Head of caudate nucleus (tissue), 42 donors: ENCODE measurements at places on chromosomes 1 and 21.

- DNase-seq = no peak
Observed at GRCh38 chr1:81032973-81033425, 767.7 kb upstream of the ADGRL2 start.

GRCh38 chr1:153680120-153680403, 1.6 kb downstream of the NPR1 start:
- DNase-seq = no peak

- DNase-seq = no peak
Observed at GRCh38 chr1:13723810-13724209, 23.8 kb downstream of the PRDM2 start.

DNA sequence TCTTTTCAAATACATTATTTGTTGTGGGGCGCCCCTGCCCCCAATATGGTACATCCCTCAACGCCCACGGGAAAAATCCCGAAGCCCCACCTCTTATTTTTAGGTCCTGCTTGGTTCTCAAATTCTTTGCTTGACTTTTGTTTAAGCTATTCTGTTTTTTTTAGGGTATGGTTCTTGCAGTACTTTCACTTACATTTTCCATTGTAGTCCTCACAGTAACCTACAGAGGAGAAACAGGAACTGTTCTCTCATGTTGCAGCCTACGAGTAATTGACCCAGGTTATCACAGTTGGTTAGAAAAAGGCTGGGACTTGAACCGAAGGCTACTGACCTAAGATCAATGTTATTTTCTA, 697 bp upstream of the C21orf91 start:
- no peak for DNase-seq

DNA sequence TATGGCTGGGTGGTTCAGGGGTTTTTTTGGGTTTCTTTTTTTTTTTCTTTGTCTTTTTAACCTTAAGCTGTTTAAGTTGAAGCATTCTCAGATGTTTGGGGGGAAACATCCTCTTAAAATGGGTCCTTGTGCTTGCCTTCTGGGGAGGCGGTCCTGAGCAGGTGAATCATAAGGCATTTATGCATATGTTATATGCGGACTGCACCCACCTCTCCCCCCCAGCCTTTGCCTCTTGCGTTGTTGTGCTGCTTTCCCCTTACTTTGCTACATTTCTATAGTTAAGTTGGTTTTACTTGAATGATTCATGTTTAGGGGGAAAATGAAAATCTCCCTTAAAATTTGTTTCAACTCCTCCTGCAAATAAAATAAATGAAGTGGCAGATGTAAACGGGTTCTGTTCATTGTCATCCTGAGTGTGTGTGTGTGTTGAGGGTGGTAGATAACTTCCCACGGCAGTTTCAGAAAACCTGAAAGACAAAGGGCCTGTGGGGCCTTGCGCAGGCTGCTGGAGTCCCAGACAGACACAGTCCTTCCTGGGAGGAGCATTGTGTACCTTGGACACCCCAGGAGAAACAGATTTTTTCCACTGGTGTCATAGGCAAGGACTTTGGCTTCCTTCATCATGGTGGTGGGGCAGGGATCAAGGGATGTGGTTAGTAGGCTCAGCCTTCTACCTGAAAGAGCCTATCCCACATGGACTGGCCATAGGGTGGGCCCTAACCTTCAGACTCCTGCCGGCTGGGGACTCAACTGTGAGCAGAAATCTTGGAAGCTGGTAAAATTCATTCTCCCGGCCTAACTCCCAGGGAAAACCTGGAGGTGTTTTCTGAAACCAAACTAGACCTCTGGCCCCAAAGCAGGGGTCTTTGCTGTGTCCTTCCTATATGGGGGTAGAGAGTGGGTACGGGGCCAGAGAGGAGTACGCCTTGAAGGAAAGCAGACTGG, 926 bp upstream of the SH3D21 start:
- no peak for DNase-seq

DNA sequence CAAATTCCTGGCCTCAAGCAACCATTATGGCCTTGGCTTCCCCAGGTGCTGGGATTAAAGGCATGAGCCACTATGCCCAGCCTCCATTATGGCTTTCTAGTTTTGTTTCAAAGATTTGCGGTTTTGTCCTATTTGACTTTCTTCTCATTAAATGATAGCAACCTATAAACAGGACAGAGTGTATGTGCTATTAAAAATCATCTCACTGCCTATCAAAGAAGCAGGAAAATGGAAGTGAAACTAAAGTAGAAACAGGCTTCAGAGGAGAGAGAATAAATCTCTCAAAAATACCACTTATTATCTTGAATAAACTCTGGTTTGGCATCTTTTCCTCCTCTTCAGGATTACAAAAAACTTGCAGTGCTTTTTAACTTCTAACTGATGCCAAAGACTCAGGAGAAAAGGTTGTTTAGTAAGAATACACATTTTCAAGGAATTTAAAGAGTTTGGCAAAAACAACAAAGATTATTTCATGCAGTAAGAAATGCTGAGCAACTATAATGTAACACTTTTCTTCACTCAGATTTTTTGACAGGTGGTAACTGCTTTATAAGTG, 28.7 kb downstream of the ACBD3 start:
- DNase-seq = no peak

DNA sequence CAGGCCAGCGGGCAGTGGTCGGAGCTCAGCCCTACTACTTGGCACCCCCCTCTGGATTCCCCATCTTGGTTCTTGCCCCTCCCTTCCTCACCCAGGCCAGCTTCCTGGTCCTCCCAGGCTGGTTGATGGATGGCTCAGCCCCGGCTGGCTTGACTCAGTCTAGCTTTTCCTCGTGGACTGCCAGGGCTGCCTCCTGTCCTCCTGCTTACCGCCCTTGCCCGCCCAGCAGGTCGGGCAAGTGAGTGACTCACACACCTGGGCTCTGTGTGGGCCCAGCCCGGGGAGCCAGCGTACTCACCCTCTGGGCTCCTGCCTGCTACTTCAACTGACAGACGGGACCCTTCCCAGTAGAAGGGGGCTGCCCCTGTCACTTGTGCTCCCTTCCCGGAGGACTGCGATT, 19.5 kb upstream of the ARHGEF10L start:
- DNase-seq = no peak

- no peak for DNase-seq
Observed at GRCh38 chr1:232992227-232992626, 41.8 kb downstream of the NTPCR start.

GRCh38 chr1:226029568-226030225, 30.6 kb upstream of the SDE2 start:
- no peak for DNase-seq

GRCh38 chr1:44442791-44443190, 37.7 kb downstream of the RNF220 start:
- no peak for DNase-seq

DNA sequence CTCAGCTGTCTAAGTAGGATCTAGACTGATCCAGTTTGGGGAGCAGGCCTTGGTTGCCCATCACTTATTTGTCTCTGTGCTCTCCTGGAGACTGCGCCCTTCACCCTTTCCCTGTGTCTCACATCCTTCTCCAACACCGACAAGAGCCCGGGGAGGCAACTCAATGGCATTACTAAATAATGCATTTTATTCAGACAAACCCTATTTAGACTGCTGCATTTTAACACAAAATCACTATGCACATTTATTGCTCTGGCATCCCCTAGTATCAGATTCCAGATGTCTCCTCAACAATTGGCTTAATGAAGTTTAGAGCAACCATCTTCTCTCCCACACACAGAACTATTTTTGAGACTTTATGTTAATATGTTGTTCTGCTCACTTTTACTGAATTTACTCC, 436.4 kb upstream of the CHRM3 start:
- no peak for DNase-seq

- DNase-seq = peak; percentile 62
Observed at GRCh38 chr1:154404984-154405746, at the start of gene IL6R. Gene IL6R, plus strand, starts transcription at chr1:154405343. Its CDS starts 287 bp downstream, at chr1:154405630.

DNA sequence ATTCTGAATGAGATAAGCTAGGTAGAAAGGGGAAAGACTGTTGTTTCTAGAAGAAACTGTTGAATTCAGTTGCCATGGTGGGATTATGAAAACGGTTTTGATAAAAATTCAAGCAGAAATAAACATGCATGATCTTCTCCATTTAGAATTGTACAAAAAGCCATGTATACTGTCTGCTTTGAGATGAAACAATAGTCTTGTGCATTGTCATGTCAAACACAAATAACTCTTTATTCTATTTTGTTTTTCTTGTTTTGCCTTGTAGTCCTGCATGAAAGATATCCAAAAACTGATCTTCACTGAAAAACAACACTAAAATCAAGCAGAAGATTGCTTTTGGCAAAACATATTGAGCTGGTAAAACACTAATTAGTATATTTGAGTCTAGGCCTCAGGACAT, 659.9 kb downstream of the LTN1 start:
- DNase-seq = no peak

GRCh38 chr1:95325349-95325748, 91.3 kb downstream of the RWDD3 start:
- no peak for DNase-seq

DNA sequence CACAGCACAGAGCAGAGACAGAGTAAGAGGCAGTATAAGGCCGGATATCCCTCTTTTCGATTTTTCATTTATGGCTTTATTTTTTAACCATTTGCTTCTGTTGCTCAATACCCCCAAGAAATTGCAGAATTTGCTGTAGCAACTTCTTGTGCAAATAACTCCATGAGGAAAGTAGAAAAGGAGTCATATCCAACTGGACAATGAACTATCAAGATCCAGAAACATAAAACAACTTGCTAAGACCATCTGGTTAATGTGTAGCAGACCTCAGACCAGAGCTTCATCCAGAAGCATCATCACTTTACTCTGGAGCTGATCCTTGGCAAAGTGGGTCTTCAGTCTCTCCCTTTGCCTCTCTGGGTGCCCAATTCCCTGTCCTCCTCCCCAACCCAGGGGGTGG, 45.9 kb downstream of the ZNF697 start:
- no peak for DNase-seq

- no peak for DNase-seq
Observed at GRCh38 chr21:33994373-33994772, 78.8 kb upstream of the ATP5PO start.

- no peak for DNase-seq
Observed at GRCh38 chr1:20183616-20184271, 2.2 kb upstream of the UBXN10 start.

- peak; percentile 73 for DNase-seq
Observed at GRCh38 chr1:183920651-183921050, 115.7 kb downstream of the RGL1 start.

- no peak for DNase-seq
Observed at GRCh38 chr1:173414136-173414535, 63.0 kb upstream of the PRDX6 start.

- no peak for DNase-seq
Observed at GRCh38 chr21:43902441-43902840, 37.4 kb downstream of the AGPAT3 start.

DNA sequence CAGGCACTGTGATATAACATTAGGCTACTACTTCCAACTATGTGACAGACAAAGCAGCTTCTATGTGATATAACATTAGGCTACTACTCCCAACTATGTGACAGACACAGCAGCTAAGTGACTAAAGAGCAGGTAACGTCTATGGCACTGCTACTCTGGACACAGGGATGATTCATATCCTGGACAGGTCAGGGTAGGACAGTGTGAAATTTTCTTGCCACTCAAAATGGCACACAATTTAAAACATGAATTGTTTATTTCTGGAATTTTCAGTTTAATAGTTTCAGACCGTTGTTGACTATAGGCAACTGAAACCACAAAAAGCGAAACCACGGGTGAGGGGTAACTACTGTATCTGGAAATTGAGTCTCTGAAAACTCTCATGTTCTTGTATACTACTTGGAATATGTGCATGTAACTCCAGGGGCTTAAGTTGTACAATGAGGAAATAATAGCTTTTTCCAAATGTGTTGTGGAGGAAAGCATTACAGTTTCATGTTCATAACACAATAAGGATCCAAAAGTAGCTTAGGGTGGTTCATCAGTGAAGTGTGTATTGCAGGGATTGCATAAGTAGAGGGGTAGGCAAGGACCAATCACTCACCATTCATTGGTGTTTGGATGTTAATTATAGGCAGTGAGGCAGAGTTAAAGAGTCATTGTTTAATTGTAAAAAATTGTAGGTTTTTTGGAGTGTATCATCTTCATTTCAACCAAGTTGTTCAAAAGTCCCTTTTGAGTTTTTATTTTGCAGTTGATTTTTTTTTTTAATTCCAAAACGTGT, 5.3 kb downstream of the DTL start:
- DNase-seq = no peak

GRCh38 chr1:212621043-212621948, 12.7 kb downstream of the ATF3 start:
- no peak for DNase-seq

GRCh38 chr1:218585511-218586184, 240.5 kb downstream of the TGFB2 start:
- no peak for DNase-seq

GRCh38 chr1:161131523-161132409, 701 bp downstream of the DEDD start:
- no peak for DNase-seq

DNA sequence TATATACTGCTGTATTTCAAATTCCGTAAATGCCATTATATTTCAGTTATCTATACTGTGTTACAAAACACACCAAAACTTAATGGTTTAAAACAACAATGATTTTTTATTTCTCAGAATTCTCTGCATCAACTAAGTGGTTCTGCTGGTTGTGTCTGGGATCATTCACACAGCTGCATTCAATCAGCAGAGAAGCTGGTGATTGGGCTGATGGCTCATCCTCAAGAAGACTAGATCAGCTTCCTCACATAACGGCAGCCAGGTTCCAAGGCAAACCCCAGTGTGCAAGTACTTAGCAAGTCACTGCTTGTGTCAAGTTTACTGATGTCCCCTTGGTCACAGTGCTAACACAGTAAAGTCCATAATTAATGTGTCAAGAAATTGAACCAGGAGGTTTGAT, 86.3 kb upstream of the VANGL1 start:
- no peak for DNase-seq

GRCh38 chr21:17197996-17198395, 314.8 kb upstream of the CXADR start:
- no peak for DNase-seq

GRCh38 chr1:221279146-221279545, 399.9 kb downstream of the HLX start:
- DNase-seq = no peak

GRCh38 chr1:220798338-220798737, 11.6 kb downstream of the MTARC1 start:
- DNase-seq = no peak

- DNase-seq = no peak
Observed at GRCh38 chr21:26840912-26841311, 4.3 kb downstream of the ADAMTS1 start.

GRCh38 chr1:93750955-93751354, 69.3 kb upstream of the BCAR3 start:
- DNase-seq = no peak

- DNase-seq = no peak
Observed at GRCh38 chr1:178376008-178376407, 120.8 kb downstream of the CLEC20A start.

- DNase-seq = no peak
Observed at GRCh38 chr1:244106837-244107493, 55.9 kb downstream of the ZBTB18 start.

DNA sequence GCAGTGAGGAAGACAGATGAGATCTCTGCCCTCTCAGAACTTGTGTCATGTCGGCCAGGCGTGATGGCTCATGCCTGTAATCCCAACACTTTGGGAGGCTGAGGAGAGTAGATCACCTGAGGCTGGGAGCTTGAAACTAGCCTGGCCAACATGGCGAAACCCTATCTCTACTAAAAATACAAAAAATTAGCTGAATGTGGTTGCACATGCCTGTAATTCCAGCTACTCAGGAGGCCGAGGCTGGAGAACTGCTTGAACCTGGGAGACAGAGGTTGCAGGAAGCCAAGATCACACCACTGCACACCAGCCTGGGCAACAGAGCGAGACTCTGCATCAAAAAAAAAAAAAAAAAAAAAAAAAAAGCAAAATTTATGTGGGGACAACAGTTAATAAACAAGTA, 40.9 kb upstream of the RALGPS2 start:
- no peak for DNase-seq
